ENCODE measurements at places on chromosomes 7 and 10.

GRCh38 chr10:122264436-122264835, 6.7 kb upstream of the BTBD16 start:
- no peaks in the 10 kb centered on the region for H3K36me3 ChIP-seq
- no peaks in the 10 kb centered on the region for H3K27me3 ChIP-seq

DNA sequence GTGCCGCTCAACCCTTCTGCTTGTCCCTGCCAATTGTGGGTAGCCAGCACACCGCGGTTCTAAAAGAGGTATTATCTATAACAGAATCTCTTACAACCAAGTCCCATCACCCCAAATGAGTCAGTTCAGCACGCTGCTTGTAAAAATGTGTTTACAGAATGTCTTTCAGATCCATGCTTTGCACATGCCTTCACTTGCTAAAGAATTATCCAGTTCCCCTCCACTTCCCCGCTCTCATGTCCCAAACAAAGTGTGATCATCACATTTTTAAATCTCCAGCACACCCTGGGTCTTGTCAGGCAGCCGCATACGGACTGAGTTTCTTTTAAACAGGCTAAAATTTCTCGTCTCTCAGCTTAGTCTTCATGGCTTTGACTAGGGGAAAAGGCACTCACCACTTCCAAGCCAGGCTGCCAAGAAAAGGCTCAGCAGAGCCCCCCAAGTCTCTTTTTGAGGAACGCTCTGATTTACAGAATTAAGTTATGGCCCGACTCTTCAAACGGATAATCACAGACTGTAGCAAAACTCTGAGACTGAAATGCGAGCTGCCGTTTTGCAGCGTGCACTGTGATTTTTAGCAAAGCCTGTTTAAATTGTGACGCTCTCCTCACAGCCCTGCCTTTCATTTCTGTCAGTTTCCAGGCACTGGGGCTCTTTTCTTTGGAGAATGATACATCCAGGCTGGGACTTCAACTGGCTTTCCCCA, 29.8 kb upstream of the FGFR2 start:
- H3K27me3 ChIP-seq: no peaks in the 10 kb centered on the region
- no peak for DNase-seq
- no peaks in the 10 kb centered on the region for H3K36me3 ChIP-seq
- no peak overlapping the region for H3K27ac ChIP-seq
- H3K4me1 ChIP-seq: no peaks in the 10 kb centered on the region
- no peak overlapping the region for H3K4me3 ChIP-seq

DNA sequence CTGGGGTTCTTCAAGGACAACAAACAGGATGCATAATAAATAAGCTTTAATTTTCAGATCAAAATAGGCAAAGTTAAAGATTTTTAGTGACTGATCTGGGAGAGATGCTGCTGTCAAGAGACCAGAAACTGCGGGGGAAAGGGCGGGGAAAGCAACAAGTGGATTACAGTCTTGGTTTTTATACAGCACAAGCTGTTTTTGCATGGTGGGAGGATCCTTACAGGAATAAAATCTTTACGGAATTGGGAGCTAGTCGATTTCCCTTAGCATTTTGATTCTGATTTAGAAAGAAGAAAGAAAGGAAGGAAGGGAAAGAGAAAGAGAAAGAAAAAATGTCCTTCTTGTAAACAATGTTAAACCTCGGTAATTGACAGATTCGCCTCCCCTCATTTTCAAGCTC, 242.3 kb upstream of the SP8 start:
- no peaks in the 10 kb centered on the region for H3K27me3 ChIP-seq
- no peak overlapping the region for H3K4me3 ChIP-seq
- no peak overlapping the region for H3K27ac ChIP-seq

DNA sequence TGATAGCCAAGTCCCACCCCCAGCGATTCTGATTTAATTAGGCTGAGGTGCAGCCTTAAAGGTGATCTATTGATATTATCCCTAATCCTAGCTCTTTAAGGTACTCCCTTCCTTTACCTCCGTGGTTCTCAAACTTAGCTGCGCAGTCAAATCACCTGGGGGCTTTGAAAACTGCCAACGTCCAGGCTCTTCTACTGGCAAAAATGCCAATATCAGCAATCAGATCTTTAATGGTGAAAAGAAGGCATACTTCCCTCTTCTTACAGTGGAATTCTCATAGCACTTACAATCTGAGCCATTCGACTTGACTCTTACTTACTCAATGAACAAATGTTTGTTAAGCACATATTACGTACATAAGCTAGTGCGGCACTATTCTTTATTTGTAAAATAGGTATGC, 704 bp upstream of the SLC35B4 start:
- H3K27me3 ChIP-seq: no peaks in the 10 kb centered on the region
- no peak overlapping the region for H3K4me3 ChIP-seq
- peak overlapping the region; percentile 83 for H3K27ac ChIP-seq
- H3K36me3 ChIP-seq: no peaks in the 10 kb centered on the region
- no peaks in the 10 kb centered on the region for H3K4me1 ChIP-seq

- no peak for DNase-seq
- H3K4me3 ChIP-seq: no peak overlapping the region
- no peaks in the 10 kb centered on the region for H3K27me3 ChIP-seq
- peaks cover 3% of the 10 kb centered on the region for H3K4me1 ChIP-seq
- no peaks in the 10 kb centered on the region for H3K36me3 ChIP-seq
These were observed 4.9 kb downstream of the SLC25A13 start for GRCh38 chr7:96316949-96317348.

GRCh38 chr7:111138586-111138985, 47.7 kb downstream of the LRRN3 start:
- H3K36me3 ChIP-seq: no peaks in the 10 kb centered on the region
- H3K4me3 ChIP-seq: no peak overlapping the region
- DNase-seq: no peak
- no peaks in the 10 kb centered on the region for H3K27me3 ChIP-seq
- no peak overlapping the region for H3K27ac ChIP-seq

GRCh38 chr10:102267748-102268147, 22.4 kb downstream of the GBF1 start:
- peaks cover 10% of the 10 kb centered on the region for H3K4me1 ChIP-seq
- no peak overlapping the region for H3K27ac ChIP-seq

- no peak overlapping the region for H3K27ac ChIP-seq
- DNase-seq: no peak
- H3K27me3 ChIP-seq: no peaks in the 10 kb centered on the region
- H3K36me3 ChIP-seq: peaks cover 9% of the 10 kb centered on the region
These were observed 59.1 kb upstream of the GJD4 start for GRCh38 chr10:35545878-35546590.

- no peaks in the 10 kb centered on the region for H3K27me3 ChIP-seq
- no peak for DNase-seq
- H3K4me1 ChIP-seq: no peaks in the 10 kb centered on the region
These were observed 69.8 kb upstream of the DNAJB12 start for GRCh38 chr10:72424561-72424960.

GRCh38 chr10:5529702-5530411, 5.1 kb downstream of the CALML3 start:
- H3K4me3 ChIP-seq: no peak overlapping the region
- no peak overlapping the region for H3K27ac ChIP-seq
- no peaks in the 10 kb centered on the region for H3K4me1 ChIP-seq
- no peaks in the 10 kb centered on the region for H3K36me3 ChIP-seq

DNA sequence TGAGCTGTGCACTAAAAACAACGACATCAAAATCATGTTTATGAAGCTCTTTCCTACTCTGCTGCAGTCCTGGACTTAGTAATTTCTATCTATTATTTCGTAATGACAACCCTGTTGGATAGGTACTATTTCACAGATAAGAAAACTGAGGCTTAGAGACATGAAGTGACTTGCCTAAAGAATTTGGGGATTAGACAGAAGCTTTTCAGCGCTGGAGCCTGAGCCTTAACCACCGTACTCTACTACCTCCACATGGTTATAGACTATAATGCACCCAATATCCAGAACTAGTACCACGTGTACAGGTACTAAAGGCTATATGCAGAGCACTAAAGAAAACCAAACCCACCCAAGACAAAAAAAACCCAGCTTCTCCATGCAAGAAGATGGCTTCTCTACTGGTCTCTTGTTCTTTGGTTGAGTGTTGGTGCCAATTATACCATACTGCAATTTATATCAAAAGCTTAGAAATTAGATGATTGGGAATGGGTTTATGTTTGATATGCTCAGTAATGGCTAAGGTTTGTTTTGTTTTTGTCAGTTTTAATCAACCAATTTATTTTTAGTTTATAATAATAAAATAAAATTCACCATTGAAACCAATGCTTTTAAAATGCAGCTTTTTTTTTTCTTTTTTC, 6.5 kb upstream of the SNX10 start:
- H3K36me3 ChIP-seq: no peaks in the 10 kb centered on the region
- H3K27ac ChIP-seq: no peak overlapping the region
- no peaks in the 10 kb centered on the region for H3K27me3 ChIP-seq
- no peak overlapping the region for H3K4me3 ChIP-seq

DNA sequence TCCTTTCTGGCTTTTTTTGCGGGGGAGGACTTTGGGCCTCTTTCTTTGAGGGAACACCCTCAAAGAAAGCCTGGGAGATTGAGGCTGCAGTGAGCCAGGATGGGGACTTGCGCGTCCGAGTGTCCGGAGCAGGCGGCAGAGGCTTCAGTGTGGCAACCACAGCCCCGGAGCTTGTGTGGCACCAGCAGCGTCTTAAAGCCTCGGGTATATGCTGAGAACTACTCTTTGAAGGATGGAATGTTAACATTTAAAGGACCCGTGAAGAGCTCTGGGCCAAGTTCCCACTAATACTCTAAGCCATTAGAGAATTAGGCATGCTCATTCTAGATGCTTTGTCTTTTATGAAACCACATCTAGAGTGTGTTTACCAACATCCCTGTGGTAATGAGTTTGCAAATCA, 168.2 kb downstream of the SEPTIN7 start:
- no peaks in the 10 kb centered on the region for H3K27me3 ChIP-seq
- H3K27ac ChIP-seq: no peak overlapping the region
- no peaks in the 10 kb centered on the region for H3K36me3 ChIP-seq

GRCh38 chr7:99499371-99499720, 735 bp downstream of the ZNF394 start:
- peaks cover 16% of the 10 kb centered on the region for H3K4me1 ChIP-seq
- peak overlapping the region; percentile 91 for H3K27ac ChIP-seq
- peak overlapping the region; percentile 98 for H3K4me3 ChIP-seq
- peak; percentile 19 for DNase-seq
- H3K27me3 ChIP-seq: no peaks in the 10 kb centered on the region

DNA sequence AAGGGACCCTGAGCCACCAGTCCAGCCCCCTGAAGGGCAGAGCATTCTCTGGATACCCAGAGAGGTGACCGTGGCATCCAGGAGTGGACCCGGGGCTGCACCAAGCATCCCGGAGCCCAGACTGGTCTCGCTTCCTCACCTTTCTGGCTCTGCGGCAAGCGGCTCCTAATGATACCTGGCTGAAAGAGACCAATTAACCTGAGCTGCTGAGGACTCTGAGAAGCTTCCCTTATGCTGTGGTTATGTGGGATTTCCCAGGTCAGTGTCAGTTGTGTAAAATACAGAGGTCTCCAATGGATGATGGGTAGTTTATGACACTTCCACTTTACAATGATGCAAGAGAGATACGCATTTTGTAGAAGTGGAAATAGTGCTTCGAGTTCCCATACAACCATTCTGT, 51.5 kb downstream of the PFKFB3 start:
- H3K4me1 ChIP-seq: no peaks in the 10 kb centered on the region
- H3K27me3 ChIP-seq: no peaks in the 10 kb centered on the region

DNA sequence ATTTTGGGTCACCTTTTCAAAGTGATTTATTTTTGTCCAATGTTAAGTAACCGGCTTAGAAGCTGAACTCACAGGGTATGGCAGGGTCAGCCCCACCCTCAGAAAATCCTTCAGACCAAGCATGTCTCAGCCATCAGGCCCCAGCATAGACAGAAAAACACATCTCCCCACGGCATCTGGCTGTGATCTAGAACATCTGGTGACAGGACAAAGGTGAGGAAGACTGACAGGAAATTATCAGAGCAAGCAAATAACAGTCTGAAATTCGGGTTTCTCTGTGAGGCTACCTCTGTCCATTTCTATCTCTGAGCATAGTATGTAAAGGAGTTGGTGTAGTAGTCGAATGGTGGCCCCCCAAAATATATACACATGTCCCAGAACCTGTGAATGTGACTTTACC, 177.0 kb upstream of the C1GALT1 start:
- H3K27ac ChIP-seq: no peak overlapping the region
- no peak overlapping the region for H3K4me3 ChIP-seq
- no peak for DNase-seq

DNA sequence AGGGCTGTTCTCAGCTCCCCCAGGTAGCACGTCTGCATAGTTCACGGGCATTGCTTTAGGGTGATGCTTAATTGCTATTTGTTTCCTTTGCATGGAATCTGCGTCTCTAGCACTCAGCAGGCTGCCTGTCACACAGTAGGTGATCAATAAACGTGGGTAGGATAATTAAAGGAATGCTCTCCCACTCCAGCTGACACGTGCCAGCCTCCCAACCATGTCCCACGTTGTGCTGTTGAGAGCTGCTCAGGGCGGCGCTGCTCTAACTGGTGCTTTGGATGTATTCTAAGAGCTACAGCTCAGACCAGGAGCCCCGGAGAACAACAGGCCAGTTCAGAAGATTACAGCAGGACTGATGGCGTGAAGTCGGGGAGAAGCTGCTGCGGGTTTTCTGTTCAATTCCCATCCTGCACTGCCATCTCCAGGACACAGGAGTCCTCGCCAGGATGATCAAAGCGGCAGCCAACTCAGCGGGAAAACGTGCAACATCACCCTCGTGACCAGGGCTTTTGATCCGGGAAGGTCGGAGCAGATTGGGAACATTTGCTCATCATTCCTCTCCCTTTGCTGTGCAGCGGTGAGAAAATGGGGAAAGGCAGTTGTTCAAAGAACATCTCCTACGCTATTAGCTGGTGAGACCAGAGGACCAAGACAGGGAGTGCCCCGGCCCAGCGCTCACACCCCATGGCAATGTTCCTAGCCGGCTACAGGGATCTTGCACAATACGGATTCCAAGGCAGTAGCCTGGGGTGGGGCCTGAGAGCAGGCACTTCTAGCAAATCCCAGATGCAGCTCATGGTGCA, 50.5 kb upstream of the FOXK1 start:
- no peaks in the 10 kb centered on the region for H3K27me3 ChIP-seq
- no peaks in the 10 kb centered on the region for H3K4me1 ChIP-seq
- H3K4me3 ChIP-seq: peak overlapping the region; percentile 25
- DNase-seq: peak; percentile 93

- H3K27ac ChIP-seq: no peak overlapping the region
- H3K4me3 ChIP-seq: no peak overlapping the region
- H3K4me1 ChIP-seq: peaks cover 2% of the 10 kb centered on the region
- DNase-seq: peak; percentile 81
- H3K36me3 ChIP-seq: no peaks in the 10 kb centered on the region
- no peaks in the 10 kb centered on the region for H3K27me3 ChIP-seq
These were observed 247.3 kb downstream of the DOCK4 start for GRCh38 chr7:111958896-111959295.

All from kidney (tissue), 22 donors.